AG08395 (cell line): ENCODE measurements at places on chromosomes 11 and 22.

DNA sequence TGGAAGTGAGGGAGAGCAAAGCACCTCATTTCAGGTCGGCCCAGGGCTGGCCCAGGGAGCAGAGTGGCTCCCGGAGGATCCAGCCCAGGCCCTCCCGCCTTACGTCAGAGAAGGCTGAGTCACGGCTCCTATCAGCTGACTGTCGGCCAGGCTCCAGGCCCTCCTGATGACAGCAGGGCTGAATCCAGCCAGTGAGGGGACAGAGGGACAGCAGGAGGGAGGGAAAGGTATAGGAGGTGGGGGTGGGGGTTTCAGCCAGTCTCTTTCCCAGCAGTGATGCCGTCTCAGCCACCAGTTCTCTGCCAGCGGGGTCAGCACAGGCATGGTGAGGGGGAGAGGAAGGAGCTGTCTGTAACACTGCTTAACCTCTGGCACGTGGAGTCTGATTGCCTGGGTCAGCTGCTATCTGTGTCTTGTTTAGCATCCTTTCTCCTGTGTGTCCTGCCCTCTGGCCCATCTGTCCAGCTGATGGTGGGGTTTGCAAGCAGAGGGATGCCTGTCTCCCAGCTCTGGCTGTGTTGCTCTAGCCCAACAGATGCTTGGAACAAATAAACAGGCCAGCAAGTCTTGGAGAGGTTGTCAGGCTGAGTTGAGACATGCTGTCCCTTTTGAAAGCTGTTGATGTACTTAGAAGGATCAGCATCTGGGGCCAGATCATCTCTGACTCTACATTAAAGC, 74.0 kb downstream of the ADAMTS15 start:
- DNase-seq, result peak; percentile 94

GRCh38 chr11:40722179-40722795, 737.2 kb downstream of the LRRC4C start:
- DNase-seq, result no peak

- DNase-seq, result no peak
These were observed 20.3 kb downstream of the MRGPRD start for GRCh38 chr11:68960294-68961071.

DNA sequence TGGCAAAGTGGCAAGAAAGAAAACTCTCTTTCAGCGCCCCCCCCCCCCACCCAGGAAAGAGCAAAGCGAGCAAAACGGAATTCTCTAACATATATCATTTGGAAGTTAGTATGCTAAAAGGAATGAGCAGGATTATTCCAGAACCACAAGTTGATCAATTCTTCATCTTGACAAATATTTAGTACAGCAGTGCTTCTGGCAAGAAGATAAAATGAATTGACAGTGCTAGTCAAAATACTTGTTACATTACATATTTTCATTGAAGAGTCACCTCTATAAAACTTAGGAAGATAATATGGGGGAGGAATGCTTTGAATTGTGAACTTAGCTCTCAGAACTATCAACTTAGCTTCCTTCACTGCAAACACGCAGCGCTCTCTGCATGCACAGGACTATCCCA, 377.4 kb downstream of the DYNC2H1 start:
- DNase-seq, result no peak

DNA sequence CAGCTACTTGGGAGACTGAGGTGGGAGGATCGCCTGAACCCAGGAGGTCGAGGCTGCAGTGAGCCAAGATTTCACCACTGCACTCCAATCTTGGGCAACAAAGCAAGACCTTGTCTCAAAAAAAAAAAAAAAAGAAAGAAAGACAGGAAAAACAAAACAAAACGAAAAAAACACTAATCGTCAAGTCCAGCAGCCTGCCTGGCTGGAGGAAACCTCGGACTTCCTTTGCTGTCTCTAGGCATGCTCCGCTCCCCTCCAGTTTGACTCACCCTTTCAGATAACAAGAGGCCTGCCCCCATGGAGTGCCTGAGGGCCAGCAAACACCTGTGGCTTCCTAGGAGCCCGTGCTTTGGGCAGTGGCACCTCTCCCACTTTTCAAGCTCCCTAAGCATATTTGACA, 28.8 kb upstream of the CHKA start:
- DNase-seq, result no peak

DNA sequence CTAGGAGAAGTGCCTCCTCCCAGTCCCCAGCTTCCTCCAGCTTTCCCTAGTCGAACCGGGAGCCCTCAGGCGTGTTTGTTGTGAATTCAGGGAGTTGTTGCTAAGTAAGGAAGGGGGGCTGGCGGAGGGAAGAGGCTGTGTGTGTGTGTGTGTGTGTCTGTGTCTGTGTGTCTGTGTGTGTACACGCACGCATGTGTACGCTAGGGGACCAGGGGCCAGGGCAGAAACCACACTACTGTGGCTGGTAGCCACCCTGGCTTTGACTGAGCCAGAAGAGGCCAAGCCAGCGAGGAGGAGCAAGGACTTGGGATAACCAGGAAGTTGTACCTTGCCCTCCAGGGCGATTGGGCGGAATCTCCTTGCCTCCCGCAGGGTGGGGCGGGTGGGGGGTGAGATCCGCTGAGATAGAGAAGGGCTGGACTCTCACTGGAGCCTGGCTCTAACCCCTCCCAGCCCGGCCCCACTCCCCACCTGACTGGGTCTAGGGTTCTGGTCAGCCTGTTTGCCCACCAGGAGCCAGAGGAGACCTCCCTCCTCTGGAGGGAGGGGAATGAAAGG, 7.5 kb downstream of the BCL9L start:
- DNase-seq, result peak; percentile 69

DNA sequence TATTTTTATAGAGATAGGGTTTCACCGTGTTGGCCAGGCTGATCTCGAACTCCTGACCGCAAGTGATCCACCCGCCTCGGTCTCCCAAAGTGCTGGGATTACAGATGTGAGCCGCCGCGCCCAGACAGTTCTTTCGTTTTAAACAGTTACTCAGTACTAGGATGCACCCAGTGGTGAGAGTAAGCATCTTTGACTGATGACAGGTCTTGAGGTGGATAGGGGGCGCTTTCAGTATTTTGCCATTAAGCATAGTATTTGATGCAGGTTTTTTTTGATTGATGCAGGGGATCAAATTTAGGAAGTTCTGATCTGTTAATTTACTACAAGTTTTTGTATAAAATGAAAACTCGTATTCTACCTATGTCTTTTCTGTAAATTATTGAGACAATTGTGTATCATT, 13.2 kb upstream of the TRIM34 start:
- no peak for DNase-seq

DNA sequence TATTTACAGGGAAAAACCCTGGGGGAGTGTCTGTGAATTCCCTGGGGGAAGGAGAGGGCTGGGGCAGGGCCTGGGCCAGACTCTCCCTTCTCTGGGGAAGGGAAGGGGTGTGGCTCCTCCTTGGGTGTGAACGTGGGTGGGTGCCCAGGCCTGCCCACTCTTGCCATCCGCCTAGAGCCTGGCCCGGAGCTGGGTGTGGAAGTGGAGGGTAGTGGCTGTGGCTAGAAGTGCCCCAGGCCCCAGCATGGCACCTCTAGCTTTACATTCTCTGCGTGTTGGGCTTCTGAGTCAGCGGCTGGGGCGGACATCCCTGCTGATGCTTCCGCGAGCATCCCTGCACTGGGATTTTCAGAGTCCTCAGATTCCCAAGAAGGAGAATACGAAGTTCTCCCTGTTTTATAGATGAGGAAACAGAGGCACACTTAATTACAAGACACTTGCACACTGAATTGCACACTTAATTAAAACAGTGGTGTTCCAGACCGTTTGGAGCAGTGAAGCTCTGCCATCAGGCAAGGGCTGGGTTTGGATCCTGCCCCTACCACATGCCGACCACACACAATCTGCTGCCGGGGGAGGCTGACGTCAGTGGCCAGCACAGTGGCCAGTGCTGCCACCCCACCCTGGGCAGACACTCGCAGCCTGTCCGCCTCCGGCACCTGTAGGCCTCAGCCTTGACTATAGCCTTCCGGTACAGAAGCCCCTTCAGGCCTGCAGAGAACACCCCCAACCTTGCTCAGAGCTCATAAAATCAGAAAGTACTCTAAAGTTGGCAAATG, 7.6 kb downstream of the BAD start:
- DNase-seq, result peak; percentile 44

DNA sequence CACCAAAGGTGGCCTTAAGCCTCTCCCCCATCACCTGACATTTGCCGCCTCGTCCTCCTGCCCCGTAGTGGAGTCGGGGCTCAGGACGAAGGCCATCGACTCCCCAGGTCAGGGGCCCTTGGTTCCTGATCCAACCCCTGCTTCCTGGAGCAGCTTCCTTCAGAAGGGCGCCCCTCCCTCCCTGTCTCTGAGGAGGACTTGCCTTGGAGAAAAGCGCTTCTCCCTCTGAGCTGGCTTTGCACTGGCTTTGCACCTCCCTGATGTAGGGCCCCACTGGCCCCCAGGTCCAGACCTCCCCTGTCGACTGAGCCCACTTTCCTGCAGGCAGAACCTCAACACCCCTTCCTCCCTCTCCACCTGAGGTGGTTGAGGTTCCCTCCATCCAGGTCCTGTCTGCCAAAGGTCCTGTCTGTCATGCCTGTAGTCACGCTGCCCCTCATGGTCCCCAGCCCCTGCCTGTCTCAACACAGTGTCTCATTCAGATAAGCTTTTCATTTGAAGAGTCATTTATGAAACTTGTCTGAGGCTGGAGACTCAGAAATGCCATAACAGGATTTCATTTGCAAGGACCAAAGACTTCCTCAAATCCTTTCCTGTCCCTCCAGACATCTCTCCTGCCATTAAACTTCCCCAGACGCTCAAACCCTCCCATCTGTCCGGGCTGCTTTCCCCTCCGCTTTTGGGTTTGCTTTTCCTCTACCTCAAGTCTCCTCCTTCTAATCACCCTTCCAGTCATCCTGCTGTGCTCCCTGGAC, 78.4 kb downstream of the MYO7A start:
- no peak for DNase-seq

DNA sequence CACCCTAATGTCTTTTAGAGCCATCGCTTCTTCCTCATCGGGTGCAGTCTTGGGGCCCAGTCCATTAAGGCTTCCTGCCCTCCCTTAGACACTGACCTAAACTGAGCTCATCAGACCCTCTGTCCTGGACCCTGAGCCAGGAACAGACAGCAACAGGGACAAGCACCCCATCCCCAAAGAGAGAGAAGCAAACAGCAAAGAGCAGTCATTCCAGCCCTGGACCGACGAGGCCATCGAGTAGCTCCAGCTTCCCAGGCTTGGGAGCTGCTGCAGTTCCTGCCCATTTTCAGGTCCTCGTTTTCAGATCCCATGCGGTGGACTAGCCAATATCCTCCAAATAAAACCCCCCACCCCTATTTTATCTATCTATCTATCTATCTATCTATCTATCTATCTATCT, 25.8 kb upstream of the CACNG2 start:
- DNase-seq, result no peak

- no peak for DNase-seq
These were observed 88.0 kb upstream of the KCNQ1OT1 start for GRCh38 chr11:2787816-2788167.

GRCh38 chr22:32676191-32676590, 125.3 kb upstream of the TIMP3 start:
- DNase-seq, result no peak

GRCh38 chr11:111427471-111427912, 48.4 kb upstream of the POU2AF1 start:
- DNase-seq, result no peak

DNA sequence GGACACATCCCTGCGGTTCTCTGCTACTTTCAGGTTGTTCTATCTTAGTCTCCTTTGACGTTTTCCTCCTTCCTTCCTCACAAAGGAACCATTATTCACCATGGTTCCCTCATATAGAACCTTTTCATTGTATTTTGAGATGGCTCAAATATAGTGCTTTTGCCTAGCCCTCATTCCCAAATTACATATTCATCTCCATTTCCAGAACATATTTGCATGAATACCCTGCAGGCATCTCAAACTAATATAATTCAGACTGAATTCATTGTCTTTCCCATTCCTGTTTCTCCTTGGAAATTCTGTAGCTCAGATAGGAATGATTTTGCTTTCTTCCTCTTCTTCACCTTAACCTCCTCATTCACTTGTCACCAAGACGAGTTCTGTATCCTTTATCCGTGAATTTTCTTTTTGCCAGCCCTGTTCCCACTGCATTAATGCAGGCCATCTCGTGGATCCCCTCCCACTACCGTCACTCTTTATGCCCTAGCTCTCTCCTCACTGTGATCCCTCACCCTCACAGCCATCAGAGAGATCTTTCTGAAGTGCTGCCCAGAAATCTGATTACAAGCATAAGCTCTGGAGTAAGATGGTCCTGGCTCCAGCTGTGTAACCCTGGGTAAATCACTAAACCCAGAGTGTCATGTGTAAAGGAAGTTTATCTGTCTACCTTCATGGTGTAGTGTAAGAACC, 23.3 kb downstream of the PIWIL4 start:
- no peak for DNase-seq
